SK-N-SH (cell line): ENCODE measurements at places on chromosomes 16 and 17.

- no peak for DNase-seq
These were observed 168.5 kb upstream of the RPH3AL start for GRCh38 chr17:521183-521525.

DNA sequence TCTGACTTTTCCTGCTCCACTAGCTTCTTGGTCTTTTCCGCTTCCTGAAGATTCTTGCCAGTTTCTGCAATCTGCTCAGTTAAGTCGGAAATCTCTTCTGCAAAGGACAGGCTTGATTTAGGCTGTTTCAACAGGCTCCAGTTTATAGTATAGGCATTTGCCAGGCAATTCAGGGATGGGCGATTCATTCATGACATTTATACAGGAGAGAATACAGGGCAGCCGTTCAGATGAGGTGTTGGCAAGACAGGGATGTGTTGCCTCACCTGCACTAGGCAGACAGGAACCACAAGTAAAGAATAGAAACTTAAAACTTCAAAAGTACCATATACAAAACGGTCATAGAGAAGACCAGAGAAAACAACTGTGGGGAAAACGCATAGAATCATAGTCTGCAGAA, 61.7 kb downstream of the MYH13 start:
- DNase-seq, result no peak

- no peak for DNase-seq
These were observed 153.5 kb upstream of the CDC42EP4 start for GRCh38 chr17:73465130-73465952.

GRCh38 chr17:80474231-80474960, 2.0 kb downstream of the NPTX1 start:
- peak; percentile 79 for DNase-seq

- DNase-seq, result no peak
These were observed 16.7 kb downstream of the SLC6A4 start for GRCh38 chr17:30218799-30219198.

DNA sequence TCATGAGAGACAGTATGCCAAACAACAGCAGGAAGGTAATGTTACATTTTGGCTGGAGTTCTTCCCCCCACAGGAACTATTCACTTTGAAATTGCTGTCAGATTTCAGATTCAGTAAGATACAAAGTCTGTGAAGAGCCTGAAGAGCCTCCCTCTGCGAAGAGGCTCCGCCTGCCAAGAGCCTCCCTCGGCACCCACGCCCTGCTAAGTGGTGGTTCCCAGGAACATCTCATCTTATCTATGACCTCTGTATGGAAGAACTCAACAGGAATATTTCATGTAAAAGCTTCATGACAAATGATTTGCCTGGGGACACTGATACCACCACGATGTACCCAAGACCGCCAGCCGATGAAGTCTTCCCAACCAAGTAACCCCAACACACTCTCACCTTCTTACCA, 3.2 kb downstream of the ZC3H7A start:
- DNase-seq, result no peak

- no peak for DNase-seq
These were observed 179.7 kb downstream of the RAB11FIP4 start for GRCh38 chr17:31570951-31571892.

DNA sequence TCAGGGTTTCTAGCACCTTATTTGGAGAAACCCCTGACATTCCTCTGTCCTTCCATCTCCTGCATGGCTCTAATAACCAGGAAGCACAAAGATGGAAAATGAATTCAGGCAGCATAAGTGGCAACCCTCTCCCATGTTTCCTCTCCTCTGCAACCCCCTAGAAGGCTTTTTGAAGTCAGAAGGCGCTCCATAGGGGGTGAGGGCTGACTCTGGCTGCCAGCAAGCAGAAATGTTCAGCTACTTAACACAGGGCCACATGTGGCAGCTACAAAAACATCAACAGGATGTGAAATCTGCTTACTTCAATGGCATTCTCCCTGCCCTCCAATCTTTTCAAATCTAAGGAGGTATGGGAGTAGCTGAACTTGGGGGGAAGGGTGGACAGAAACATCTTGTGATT, 55.2 kb upstream of the IRX5 start:
- DNase-seq, result no peak

GRCh38 chr17:2110436-2110835, 55.5 kb downstream of the HIC1 start:
- DNase-seq, result no peak

DNA sequence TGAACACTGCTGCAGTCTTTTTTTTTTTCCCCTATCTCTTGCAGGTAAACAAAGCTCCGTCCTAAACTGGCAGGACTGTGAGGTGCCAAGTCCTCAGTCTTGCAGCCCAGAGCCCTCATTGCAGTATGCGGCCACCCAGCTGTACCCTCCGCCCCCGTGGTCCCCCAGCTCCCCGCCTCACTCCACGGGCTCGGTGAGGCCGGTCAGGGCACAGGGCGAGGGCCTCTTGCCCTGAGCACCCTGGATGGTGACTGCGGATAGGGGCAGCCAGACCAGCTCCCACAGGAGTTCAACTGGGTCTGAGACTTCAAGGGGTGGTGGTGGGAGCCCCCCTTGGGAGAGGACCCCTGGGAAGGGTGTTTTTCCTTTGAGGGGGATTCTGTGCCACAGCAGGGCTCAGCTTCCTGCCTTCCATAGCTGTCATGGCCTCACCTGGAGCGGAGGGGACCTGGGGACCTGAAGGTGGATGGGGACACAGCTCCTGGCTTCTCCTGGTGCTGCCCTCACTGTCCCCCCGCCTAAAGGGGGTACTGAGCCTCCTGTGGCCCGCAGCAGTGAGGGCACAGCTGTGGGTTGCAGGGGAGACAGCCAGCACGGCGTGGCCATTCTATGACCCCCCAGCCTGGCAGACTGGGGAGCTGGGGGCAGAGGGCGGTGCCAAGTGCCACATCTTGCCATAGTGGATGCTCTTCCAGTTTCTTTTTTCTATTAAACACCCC, 13.8 kb downstream of the IL34 start:
- peak; percentile 38 for DNase-seq

GRCh38 chr17:65664266-65664665, 102.8 kb upstream of the AXIN2 start:
- no peak for DNase-seq

- no peak for DNase-seq
These were observed 17.5 kb downstream of the CMTM3 start for GRCh38 chr16:66621973-66622372.

GRCh38 chr16:30096862-30097563, 1.0 kb upstream of the YPEL3 start:
- DNase-seq, result no peak

DNA sequence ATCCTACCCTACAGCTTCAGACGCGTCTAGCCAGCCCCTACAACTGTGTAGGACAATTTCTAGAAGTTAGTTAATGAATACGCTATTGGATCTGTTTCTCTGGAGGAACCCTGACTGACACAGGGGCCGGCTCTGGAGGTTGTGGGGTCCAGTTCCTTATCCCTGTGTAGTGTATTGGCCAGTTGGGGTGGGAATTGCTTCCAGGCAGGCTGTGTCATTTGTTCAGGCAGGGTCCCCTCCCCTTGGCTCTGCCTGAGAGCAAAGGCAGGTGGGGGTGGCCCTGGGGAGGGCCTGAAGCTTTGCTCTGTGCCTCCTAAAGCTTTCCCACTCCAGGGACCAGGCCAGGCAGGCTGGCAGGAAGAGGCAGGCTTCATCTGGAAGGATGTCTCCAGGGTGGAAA, 11.7 kb upstream of the CETP start:
- DNase-seq, result no peak

- DNase-seq, result no peak
These were observed 1208.4 kb upstream of the CDH8 start for GRCh38 chr16:63244631-63245030.

DNA sequence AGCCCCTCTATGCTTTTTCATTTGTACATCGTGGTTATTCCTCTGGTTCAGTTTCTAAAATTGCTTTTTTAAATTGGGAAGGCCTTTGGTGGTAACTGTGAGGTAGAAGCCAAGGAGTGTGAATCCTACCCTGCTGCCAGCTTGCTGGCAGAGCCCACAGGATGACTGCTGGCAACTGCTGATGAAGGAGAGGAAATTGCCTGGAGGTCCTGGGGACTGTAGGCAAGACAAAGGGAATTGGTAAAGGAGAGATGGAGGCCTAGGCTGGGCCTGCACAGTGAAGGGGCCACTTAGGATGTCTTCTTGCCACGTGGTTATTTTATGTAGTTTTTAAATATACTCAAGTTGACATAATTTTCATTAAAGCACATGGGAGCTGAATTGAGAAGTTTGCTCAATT, 15.8 kb downstream of the C17orf58 start:
- DNase-seq, result no peak
